Stimulated activated CD4-positive, alpha-beta T cell treated with anti-CD3 and anti-CD28 coated beads, Interleukin-4, amount 100 ng/mL, for 48 hours (primary cell): ENCODE measurements at places on chromosomes 2 and 18.

GRCh38 chr18:58256316-58257080 lies 212.5 kb downstream of the NEDD4L start:
- no peak for DNase-seq

DNA sequence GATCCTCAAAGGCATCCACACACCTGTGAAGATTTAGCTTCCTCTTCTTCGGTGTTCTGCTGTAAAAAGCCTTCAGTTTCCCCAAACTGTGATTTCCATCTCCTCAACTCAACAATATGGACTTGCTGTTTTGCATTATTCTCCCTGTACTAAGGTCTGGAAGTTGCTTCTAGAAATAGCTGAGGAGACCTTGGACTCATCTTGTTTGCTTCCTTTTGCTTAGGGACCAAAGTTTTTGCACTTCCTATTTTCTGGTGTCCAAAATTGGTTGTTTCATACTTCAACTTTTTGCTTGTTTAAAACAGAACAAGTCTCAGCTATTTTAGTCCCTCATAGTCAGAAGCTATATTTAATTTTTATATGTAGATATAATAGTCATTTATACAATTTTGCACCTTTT lies 201.9 kb upstream of the COPS8 start:
- DNase-seq = no peak

DNA sequence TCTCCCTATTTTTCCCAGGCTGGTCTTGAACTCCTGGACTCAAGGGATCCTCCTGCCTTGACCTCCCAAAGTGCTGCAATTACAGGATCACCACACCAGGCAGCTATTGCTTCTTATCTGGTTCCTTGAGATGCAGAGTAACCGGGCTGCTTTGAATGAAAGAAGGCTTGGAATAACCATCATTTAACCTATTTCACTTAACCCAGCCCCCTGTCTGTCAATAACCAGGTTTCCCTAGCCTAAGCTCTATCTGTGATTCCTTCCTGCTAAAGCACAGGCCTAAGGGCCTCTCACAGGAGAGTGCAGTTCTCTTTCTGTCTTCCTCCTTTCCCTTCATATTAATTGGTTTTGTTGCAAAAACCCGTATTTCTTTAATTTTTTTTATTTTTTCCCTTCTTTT lies 393.5 kb upstream of the RAB12 start:
- DNase-seq = no peak

DNA sequence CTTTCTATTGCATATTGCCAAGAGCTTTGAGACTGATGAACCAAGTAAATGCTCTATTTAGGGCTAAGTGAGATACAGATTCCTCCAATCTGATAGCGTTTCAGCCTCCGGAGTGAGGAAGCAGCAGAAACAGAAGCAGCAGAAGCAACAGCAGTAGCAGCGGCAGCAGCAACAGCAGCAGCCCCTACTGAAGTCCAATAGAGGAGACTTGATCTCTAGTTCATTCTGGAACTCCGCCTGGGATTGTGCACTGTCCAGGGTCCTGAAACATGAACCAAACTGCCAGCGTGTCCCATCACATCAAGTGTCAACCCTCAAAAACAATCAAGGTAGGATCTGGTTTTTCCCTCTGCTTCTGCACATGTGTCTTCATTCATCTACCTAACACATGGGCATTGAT lies at the start of gene DPP10:
Gene DPP10, plus strand, starts transcription at position 132 of the 400 bp plus-strand sequence.
- DNase-seq = no peak

DNA sequence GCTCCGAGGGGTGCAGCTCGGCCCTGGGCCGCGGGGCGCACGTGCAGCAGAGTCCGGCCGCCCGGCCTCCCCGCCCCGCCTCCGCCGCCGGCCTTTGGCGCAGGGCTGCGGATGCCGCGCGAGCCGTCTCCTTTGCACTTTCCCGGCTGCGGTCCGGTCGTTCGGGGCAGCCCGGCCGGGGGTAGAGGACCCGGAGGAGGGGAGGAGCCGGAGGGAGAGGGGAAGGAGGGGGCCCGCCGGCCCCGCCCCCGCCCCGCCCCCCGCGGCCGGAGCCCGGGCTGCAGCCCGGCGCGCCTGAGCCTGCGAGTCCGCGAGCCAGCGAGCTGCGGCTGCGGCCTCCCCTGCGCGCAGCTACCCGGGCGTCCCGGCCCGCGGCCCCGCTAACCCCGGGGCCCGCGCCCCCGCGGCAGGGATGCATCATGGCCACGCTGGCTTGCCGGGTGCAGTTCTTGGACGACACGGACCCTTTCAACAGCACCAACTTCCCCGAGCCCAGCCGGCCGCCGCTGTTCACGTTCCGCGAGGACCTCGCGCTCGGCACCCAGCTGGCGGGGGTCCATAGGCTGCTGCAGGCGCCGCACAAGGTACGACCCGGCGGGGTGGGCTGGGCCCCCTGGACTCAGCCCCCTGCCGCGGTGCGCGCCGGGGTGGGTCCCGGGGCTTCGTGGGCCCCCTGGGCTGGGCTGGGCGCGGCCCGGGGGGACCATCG lies at the start of gene FHOD3:
Gene FHOD3, plus strand, starts transcription at position 297 of the 709 bp plus-strand sequence. Its CDS starts 123 bp downstream, at position 420.
- DNase-seq = no peak

DNA sequence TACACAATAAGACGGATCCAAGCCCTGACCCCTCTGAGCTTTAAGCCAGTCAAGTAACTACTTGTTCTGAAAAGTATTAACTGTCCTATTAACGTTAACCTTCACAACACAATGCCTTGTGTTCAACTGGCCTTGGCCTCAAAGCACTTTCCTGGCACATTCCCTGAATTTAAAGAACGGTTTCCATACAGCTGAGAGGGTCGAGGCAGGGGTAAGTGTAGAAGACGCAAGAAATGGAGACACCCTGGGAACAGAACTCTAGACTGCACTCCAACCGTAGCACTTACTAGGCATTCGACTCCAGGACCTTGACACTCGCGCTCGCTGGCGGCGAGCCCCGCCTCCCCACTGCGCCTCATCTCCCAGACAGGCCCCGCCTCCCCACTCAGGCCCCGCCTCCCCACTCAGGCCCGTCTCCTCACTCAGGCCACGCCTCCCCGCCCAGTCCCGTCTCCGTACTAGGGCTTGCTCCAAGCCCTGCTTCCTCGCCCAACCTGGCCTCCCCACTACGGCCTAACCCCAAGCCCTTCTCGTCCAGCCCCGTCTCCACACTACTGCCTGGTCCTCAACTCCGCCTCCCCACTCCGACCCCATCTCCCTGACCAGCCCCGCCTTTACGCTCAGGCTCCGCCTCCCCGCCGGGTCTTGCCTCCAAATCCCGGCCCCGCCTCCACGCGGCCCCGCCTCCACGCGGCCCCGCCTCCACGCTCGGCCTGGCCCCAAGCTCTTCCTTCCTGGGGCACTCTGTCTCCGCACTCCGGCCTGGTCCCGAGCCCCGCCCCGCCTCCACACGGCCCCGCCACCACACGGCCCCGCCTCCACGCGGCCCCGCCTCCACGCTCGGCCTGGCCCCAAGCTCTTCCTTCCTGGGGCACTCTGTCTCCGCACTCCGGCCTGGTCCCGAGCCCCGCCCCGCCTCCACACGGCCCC lies 887 bp upstream of the TMEM87B start:
- DNase-seq = peak; percentile 97

- no peak for DNase-seq
Measured at GRCh38 chr18:22711192-22711685, 221.9 kb upstream of the RBBP8 start.

GRCh38 chr2:202099515-202099914 lies 26.5 kb downstream of the KIAA2012 start:
- DNase-seq = no peak

- no peak for DNase-seq
Measured at GRCh38 chr2:69674316-69674670, 30.8 kb upstream of the AAK1 start.

DNA sequence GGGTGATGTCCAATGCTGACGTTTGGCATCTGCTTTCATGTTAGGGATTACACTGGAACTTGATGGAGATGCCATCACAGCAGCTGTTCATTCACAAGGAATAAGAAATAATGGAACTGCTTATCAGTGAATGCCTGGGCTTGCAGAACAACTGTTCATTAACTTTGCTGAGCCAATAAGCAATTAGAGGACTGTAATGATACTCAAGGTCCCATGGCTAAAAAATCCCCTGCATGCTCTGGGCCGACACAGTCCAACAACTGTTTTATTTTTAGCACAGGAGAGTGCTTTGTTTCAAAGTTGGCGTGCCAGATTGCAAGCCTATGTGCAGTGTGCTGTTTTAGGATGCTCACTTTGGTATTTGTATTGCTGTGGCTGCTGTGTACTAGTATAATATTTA lies 408.0 kb upstream of the RGPD4 start:
- DNase-seq = no peak

- DNase-seq = no peak
Measured at GRCh38 chr18:59269563-59270119, 3.6 kb downstream of the RAX start.

GRCh38 chr2:134590679-134591078 lies 128.1 kb downstream of the TMEM163 start:
- DNase-seq = no peak

- DNase-seq = no peak
Measured at GRCh38 chr2:188551671-188552070, 260.0 kb downstream of the GULP1 start.

DNA sequence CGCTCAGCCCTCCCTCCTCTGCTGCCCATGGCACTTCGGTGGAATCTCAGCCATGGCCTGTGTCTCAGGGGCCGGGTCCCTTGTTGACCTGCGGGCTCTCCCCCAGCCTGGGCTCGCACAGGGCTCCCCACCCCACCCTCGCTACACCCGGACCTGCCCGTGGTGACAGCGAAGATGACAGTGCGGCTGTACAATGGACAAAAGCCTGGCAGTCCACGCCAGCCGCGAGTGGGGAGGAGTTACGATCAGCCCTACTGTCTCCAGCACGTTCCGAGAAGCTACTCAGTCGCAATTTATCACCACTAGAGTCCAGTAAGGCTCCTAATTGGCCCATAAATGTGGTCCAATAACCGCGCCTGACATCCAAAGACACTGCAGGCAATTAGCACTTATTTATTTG lies 31.6 kb downstream of the GBX2 start:
- no peak for DNase-seq

GRCh38 chr2:29238497-29238896 lies 123.3 kb downstream of the CLIP4 start:
- DNase-seq = no peak

GRCh38 chr18:59478591-59478990 lies 119.5 kb upstream of the LMAN1 start:
- no peak for DNase-seq

DNA sequence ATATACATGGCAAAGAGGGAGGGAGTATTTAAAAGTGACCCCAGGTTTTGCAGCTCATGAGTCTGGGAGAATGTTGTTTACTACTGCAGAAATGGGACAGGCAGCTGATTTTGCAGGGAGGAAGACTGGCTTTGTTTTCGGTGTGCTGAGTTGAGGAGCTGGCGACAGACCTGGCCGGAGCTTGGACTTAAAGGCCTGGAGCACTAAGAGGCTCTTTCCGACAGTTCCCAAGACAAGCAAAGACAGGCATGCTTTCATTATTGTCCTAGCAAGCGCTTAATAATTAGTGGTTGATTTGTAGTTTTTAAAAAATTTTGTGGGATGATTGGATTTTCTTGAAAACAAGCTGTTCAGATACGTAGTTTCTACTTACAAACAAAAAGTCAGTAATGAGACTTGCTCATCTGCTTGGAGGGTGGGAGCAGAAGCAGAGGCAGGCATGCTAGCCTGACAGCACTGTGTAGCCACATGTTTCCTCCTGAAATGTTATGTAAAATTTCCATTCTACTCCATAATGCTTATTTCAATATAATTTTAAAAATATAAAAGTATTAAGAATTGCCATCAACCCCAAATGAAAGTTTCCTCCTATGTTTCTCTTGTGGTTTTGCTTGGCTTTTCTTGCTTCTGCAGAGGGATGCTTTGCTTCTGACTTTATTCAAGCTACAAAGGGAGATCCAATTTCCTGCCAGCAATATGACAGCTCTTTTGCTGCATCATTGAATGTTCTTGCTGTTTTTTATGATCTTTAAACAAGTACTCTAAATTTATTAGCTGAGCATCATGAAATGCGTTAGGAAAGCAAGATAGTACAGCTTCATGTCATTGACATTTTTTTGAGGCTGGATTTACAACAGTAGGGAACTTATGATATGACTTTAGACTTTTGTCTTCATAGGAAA lies 75.8 kb downstream of the PHLPP1 start:
- no peak for DNase-seq

DNA sequence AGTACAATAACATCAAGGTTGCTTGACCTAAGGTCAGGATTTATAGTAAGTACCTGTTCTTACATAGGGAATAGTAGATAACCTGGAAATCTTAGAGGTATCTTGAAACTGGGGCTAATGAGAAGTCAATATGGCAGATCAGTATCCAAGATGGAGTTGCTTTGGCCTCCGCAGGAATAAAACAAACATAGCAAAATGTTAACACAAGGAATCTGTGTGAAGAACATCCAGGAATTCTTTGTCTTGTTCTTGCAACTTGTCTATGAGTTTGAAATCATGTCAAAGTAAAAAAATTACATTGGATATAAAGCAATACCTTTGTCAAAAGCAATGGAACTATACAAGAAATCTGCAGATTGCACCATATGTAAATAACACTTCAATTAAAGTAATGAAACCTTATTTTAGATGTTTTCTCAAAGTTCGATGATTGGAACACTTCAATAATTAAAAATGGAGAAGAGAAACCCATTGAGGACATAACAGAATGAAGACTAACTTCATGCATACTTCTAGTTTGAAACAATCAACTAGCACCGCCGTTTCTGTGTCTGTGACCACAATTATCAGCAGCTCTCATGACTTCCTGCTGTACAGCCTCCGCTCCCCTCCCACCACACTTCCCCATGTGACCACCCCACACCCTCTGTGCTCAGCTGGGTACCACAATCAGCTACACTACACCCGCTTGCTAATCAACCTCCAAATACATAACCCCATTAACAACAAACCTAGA lies 27.6 kb downstream of the C2orf76 start:
- no peak for DNase-seq

DNA sequence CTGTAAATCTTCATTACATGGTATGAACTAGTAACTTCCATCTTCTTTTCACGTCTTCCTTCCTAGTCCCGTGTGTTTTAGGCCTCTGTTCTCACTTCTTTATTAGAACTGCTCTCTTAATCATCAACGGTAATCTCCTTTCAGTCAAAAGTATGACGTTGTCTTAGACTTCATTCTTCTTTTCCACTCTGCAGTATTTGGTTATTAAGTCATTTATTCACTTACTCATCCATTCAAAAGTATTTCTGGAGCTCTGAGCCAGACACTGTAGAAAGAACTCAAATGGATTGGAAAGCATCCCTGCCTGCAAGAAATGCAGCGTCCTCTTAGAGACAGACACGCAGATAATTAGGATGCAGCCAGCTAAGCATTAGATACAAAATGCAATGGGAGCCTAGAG lies 494.6 kb upstream of the NRP2 start:
- DNase-seq = no peak

GRCh38 chr2:204871231-204871953 lies 326.1 kb downstream of the PARD3B start:
- DNase-seq = no peak

DNA sequence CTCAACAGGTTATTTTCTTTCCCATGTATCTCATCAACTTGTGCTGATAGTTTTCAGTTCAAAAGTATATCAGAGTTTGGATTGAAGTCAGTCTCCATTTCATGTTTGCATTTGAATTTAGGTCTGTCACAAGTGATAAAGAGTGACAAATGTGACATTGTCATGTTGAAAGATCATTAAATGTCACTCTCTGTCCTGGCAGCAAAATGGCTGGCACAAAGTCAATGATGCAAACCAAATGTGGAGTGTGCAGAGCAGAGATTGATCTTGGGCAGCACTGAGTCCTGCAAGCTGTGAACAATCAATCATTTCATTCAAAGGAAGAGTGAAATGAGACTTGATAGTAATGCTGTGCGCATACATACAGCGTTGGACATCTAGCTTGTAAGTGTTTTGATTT lies 421.8 kb upstream of the CDH7 start:
- DNase-seq = no peak
